ENCODE measurements at places on chromosomes 16 and 17.

DNA sequence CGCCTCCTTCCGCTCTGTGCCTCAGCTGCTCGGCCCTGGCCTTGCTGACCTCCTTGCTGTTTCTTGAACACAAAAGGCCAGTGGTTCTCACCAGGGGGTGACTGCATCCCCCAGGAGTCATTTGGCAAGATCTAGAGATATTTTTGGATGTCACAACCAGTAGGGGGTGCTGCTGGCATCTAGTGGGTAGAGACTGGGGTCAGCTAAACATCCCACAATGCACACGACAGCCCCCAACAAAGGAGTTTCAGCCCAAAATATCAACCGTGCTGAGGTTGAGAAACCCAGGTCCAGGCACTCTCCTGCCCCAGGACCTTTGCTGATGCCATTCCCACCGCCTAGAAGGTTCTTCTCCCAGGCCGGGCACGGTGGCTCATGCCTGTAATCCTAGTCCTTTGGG, 39.7 kb downstream of the ABCC6 start:
- DNase-seq = no peak

DNA sequence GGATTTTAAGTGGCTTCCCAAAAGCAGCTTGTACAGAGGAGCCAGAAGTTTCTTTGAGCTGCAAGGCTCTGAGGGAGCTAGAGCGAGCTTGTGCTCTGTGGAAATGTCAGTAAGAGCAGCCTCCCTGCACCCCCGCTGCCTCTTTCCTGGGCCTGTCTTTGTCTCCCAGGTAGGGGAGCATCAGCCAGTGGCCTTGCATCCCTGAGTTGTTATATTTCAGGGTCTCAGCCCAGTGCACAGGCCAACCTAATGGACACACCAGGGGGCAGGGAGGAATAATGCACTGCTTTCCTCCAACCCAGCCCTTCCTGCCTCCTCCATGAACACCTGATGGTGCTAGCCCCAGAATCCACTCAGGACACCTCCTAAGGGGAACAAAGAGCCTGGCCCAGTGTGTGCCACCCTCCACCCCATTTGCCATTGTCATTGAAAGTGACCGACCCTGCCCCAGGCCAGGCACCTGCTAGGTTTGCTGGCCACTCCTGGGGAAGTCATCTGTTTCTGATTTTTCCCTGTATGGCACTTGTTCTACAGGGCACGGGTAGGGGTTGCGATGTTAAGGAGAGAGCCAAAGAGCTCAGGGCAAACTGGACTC, 6.3 kb downstream of the TPPP3 start:
- no peak for DNase-seq

- DNase-seq = no peak
Measured at GRCh38 chr17:7823581-7824001, 10.4 kb upstream of the KDM6B start.

DNA sequence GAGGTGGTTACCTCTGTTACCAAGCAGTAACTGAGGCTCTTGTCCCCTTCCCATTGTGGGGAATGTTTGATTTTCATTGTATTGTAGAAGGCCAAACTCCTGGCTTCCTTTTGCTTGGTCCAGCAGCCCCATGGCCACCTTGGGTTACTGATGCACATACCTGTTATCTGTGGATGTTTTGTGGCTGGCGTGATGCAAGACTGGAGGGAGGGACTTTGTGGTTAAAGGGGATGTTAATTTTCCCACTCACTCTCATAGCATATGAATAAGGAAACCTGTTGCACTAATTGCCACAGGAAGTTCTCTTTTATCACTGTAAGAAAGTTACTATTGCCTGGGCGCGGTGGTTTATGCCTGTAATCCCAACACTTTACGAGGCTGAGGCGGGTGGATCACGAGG, 168.6 kb upstream of the HS3ST4 start:
- DNase-seq = no peak

- DNase-seq = peak; percentile 57
Measured at GRCh38 chr16:54285414-54286089, 1.0 kb downstream of the IRX3 start.

DNA sequence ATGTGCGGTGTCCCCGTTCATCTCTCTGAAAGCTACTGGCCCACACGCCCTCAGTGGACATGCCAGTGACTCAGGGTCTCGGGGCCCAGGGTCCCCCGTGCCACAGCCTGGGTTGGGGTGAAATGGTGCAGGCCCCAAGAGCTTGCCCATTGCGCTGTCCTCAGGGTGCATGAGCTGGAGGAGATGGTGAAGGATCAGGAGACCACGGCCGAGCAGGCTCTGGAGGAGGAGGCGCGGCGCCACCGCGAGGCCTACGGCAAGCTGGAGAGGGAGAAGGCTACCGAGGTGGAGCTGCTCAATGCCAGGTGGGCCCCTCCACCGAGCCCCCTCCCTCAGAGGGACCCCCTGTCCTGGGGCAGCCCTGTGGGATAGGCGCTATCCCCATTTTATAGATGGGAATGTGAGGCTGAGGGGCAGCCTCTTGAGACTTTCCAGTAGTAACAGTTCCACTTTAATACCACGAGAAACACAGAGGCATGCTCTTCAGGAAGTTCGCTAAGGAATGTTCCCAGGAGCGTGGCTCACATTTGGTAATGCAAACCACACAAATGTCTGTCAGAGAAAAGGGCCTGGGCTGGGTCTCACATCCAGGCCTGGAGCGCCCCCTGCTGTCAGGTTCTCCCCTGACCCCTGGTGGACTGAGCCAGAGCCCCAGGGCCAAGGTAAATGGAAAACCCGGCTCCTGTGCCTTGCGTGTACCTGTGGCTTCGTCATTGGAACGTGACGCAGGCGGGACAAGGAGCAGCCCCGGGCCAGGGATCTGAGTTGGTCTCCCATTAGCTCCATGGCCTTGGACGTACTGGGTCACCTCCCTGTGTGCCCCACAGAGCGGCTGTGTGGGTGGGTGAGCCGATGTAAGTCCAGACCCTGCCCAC, 133.7 kb downstream of the RAB11FIP4 start:
- DNase-seq = peak; percentile 93

- DNase-seq = peak; percentile 51
Measured at GRCh38 chr16:64051824-64052223, 1070.0 kb downstream of the CDH11 start.

DNA sequence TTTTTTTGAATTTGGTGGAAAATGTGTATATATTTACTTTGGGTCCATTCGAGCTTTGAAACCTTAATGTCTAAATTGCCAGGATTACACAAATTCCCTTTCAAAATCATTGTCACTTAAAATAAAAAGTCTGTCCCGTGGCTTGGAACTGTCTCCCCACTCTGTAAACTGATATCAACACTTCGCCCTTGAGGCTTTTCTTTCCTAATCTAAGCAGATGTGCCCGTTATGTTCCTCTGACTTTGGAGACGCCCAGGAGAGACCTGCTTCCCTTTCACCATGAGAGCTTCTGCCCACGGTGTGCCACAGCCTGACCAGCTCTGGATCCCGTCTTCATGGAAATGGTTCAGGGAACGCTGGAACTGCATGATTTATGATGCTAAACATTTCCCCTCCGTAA, 151.3 kb downstream of the C16orf95 start:
- DNase-seq = no peak

DNA sequence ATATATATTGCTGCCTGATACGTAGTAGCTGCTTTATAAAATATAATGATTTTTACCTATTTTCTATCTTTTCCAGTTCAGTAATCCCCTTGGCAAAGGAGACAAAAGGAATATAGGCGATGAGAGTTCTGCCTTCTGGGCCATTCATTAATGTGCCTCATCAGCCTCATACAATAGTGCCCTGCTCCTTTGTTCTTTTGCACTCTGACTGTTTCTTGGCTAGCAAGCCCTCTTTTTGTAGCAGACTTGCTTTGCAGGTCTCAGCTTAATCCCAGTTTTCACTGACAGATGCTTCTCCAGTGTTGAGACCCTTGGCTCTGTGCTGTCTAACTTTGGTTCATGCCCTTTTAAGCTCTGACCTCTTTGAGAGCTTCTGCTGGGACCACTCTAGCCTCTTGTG, 10.4 kb downstream of the HSD17B2 start:
- DNase-seq = no peak

DNA sequence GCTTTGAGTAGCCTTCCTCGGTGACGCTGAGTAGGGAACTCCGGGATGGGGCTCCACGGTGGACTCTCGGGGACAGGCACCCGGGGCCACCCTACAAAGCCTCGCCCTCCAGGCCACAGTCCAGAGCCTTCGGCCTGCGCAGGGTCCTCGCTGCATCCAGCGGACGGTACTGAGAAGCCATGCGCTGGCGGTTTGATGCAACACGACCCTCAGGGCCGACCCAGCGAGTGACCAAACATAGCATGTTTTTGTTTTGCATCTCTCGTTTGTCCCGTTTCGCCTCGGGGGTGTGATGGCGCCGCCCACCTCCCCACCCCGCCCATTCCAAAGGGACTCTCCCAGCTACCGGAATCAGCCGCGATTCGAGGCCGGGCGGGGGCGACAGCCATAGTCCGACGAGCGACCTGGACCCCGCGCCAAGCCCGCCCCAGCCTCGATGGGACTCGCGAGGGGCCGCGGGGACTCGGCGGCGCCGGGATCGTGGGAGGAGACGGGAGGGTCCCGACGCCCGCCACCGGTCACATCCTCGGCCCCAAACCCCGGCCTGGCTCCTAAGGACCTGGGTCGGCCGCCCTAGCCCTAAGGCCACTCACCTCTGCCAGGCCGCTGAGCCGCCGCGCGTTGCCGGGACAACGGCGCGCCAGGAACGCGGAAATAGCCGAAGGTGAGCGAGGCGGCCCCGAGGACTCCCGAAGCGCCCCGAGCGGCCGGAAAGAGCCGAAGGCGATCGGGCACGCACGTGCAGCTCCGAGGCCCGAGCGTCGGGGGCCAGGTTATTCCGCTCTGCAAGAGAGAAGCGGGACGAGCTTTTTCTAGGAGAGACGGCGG, 1.6 kb downstream of the IFT140 start:
- DNase-seq = peak; percentile 83

- DNase-seq = no peak
Measured at GRCh38 chr17:40295488-40296436, 8.1 kb downstream of the CDC6 start.

DNA sequence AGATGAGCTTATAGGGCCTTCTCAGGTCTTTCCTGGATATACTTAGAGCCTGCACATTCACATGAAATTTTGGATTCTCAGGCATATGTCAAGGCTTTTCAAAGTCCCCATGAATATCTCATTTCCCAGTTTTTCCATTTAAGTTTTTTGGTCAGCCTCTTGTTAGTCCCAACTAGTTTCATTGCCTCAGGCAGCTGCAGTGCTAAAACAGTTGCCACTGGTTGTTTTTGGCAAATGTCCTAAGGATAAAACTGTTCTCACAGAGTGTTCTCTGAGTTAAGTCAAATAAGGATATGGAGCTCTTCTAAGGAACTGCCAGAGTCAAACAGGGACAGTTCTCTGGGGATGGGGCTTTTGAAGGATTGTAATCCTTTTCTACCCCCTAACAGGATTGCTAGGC, 39.9 kb upstream of the ABCC11 start:
- no peak for DNase-seq

DNA sequence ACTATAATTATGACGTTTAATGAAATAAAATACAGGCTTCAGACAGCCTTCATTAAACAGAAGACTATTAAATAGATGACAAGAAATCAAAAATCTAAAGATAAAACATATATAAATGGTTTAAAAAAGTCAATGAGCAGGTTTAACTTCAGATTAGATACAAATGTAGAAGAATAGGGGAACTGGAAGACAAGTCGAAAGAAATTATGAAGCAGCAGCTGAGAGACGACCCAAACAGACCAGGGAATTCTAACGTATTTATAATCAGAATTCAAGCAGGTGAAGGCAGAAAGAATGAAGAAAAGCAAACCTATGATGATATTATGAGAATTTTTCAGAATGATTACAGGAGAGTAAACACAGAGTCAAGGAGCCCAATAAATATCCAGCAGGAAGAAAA, 235.1 kb upstream of the XYLT1 start:
- DNase-seq = no peak

DNA sequence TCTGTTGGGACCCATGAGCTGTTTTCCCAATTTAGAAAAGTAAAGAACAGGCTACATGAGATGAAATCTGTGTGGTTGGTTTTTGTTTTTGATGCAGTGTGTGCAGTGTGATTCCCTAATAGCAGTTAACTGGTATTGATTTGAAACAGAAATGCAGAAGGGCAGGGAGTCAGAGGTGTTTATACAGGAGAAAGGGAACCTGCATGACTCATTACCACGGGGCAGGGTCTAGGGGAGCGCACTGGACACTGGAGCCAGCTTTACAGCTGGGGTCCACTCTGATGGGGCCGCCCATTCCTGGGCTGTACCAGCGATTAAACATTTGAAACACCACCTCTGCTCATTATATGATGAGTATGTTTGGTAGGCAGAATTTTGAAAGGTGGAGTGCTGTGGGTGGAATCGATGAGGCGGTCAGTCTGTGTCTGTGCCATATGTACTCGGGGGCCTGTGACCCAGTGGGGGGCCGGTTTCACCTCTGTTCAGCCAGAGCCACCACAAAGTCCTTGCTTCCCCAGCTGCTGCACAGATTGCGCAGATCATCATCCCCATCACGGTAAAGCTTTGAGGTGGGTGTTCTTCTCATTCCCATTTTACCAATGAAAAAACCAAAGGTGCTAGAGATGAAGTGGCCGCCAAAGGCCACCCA, 142.5 kb downstream of the CMIP start:
- no peak for DNase-seq

DNA sequence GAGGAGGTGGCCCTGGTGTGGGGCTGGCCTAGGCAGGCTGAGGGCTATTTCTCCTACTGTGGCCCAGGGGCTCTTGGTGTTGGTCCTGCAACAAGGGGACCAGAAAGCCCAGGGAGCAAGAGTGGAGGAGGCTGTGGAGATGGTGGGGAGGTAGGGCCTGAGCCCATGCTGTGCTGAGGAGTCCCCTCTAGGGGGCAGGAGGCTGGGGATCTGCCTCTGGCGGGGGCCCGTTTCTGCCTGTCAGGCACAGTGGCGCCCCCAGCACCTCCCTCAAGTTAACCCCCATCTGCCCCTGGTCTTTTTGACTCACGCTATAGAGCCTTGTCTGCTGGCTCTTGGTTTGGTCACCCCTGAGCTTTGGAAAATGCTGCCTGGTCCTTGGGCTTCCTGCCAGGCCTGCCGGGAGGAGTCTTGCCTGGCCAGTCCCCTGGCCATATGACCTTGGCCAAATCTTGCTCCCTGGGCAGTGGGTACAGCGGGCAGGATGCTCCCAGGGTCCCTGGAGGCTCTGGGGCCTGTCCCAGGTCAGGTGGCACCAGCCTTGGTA, 5.9 kb downstream of the BAIAP2 start:
- DNase-seq = no peak

DNA sequence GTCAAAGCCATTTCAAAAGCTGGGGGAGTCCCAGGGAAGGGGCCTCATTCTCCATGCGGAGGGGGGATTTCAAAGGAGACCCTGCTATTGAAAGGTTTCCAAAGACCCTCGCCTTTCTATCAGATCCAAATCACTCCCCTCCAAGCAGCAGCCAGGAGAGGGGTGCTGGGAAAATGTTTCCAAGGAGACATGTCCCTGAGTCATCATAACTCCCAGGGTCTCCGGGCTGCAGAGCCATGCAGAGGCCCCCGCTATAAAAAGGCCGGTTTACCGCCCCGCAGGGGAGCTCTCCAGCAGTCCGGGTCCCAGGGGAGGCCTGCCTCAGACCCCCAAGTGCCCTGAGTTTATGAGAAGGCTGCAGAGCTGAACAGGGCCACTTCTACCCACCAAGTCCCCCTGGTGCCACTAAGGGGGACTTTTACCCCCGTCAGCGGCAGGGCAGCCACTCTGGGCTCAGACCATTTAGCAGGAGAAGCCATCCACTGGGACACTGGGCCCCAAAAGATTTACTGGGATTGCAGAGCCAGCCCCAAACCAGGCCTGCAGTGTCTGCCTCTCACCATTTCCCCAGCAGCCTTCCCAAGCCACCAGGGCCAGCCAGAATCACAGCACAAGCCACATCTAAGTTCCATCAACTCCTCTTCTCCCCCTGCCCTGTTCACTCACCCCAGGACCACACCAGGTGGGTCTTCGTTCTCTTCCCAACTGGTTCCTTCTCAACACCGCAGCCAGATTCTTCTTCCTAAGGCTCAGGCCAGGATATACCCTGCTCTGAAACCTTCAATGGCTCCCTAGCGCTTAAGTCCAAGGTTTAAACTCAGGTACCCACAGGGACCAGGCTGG, 234.4 kb downstream of the ZNF423 start:
- peak; percentile 73 for DNase-seq
